ENCODE measurements at places on chromosomes 6 and 20.

DNA sequence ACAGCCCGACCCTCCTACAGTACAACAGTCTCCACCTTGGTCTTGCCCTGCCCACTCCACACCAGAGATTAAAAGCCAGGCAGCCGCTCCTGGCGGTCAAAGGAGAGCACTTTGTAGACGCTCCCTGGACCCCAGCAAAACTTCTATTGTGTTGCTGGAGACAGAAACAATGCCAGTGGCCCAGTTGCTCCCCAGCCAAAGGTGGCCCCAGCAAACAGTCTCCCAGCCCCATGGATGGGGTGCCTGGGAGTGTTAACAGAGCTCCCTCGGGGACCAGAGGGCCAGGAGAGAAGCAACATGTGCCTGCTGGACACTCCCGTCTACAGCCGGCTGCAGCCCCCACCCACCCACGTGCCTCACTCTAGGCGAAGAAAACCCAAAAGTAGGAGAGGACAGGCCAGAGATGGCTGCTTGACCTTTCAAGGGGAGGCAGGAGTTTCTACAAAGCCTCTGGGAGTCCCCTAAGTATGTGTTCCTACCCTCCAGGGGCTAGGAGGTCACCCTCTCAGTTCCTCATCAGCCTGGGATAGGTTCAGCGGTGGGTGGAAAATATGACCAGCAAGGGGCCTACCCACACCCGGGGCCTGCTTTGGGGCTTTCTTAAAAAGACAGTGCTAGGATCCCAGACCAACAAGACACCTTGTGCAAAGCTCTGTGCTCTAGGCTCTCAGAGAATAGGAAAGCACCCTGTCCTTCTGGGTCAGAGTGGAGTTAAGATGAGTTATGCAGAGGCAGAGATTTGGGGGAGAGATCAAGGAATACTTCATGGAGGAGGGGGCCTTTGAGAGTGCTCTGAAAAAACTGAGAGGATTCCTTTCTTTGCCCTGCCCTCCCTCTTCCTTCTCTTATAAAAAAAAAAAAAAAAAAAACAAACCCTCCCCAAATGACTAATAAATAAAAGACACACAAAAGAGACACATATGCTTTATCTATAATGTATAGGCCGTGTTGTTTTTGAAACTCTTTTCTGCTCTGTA lies 19.0 kb upstream of the PREX1 start:
- DNase-seq = peak; percentile 56

DNA sequence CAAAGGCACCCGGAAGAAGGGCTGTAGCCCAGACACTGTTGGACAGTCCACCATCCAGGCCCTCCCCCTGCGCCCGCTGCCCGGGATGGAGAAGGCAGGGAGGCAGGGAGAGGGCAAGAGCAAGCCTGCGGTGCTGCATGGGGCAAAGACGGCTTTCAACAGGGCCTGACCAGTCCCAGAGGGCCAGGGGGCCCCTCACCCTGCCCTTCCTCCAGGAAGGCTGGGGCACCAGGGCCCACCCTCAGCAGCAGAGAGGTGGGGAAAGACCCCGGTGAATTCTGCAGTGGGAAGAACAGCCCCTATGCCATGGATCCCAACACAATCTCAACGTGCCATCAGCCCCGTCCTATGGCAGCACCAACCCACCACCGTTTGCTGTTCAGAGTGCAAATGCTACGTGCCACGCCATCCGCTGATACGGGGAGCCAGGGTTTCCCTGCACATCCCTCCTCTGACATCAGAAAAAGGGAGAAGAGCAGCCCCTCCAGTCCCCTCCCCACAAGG lies 41.1 kb downstream of the RRBP1 start:
- DNase-seq = no peak

- no peak for DNase-seq
Observed at GRCh38 chr6:151689499-151690201, 117.8 kb upstream of the ESR1 start.

DNA sequence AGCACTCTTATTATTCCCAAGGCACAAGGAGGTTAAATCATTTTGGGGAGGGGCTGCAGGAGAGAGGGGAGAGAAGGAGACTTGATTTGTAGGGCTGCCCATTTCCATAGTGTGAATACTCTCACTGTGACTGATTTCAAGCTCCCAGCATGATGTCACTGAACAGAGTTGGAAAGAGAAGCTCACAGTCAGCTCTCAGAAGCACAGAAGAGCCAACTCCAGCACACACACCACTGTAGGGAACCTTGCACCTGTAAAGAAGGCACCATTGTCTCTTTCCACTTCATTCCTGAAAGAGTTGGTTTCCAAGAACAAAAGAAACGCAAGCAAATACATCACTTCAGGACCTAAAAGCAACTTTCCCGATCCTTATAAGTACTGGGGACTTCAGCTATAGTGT lies 12.7 kb upstream of the STK35 start:
- no peak for DNase-seq

DNA sequence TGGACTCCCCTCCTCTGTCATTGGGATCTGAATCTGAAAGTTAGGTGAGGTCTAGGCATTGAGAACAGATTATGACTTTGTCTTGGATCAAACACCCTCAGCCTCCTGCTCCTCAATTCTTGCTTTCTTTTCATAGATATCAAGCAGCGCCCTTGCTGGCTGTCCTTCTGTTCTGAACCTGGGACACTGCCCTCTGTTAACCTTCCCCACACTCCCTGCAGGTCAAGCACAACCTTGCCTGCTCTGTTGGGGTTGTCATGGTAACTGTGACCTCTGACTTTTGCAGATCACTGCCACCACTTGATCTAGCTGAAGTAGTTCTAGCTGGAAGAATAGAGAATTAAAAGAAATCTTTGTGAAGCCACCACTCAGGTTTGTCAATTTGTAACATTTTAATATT lies 16.4 kb upstream of the MICA start:
- no peak for DNase-seq

DNA sequence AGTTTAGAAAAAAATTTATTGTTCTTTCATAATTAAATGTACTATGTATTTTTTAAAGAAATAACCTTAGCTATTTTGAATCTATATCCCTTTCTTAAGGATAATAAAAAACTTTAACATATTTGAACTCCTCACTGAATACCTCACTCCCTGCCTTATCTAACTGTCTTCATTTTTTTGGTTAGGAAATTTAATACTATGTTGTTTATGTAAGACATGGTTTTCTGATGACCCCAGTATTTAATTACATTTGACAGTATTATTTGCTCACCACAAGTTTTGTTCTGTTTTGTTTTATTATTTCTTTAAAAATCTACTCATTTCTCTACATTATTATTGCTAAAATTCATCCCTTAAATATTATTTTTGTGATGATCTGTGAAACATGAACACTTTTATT lies 394.4 kb upstream of the ADGRB3 start:
- DNase-seq = no peak
